Right kidney (tissue), 9 donors: ENCODE measurements at places on chromosomes 1 and 21.

GRCh38 chr1:163472651-163473248, 151.0 kb downstream of the NUF2 start:
- peak; percentile 16 for DNase-seq

- no peak for DNase-seq
Measured at GRCh38 chr1:115477071-115477470, 139.0 kb upstream of the NGF start.

- DNase-seq, result no peak
Measured at GRCh38 chr1:33358114-33358794, 37.4 kb upstream of the A3GALT2 start.

DNA sequence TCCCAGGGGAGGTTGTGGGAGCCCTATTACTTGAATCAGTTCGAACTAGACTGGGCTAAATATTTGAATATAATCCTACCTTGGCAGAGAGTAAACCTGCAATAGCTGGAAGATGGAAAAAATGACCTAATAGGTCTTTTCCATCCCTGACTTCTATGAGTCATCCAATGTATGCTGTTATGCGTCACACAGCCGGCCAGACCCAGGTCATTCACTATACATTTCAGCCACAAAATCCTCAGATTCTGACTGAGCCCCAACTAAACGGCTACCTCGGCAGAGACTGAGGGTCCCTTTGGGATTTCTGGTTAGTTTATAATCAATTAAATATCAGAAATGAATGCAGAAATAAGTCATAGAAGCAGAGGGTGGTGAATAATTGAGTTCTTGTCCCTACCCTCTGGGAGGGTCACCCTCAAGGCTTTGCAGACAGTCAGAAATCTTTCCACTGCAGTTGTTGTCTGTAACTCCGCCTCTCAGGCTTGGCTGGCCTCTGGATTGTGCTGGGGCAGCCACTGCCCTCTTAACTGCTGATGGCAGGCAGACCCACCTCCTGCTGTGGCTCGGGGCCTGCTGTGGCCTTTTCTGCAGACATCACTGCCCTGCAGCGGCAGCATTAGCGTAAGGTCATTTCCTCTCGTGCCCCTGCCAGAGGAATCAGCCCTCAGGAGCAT, 240.5 kb downstream of the TGFB2 start:
- no peak for DNase-seq

- no peak for DNase-seq
Measured at GRCh38 chr1:156673387-156674121, 3.7 kb downstream of the NES start.
